ENCODE measurements at places on chromosomes 2 and 18.

GRCh38 chr2:120699292-120699691 is 36.4 kb upstream of the GLI2 start:
- no peak for DNase-seq

DNA sequence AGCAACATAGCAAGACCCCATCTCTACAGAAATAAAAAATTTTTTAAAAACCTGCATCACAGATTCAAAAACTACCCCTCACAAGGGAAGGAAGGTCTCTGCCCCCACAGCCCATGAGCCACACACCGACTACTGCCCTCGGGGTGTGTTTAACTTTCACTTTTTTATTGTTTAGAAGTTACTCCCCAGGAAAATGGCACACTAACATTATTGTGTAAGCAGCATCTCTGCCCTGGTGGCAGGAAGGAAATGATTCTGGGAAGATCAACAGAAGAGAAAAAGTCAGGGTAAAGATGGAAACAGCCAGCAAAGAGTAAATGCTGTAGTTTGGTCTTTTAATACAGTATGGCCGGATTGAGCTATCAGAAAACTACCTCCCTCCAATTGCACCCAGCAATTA is 21.9 kb downstream of the TRABD2A start:
- no peak for DNase-seq

- DNase-seq: no peak
These were observed 383.3 kb downstream of the RBM43 start for GRCh38 chr2:150878356-150878755.

GRCh38 chr2:71566372-71566771 is 113.0 kb downstream of the DYSF start:
- no peak for DNase-seq

DNA sequence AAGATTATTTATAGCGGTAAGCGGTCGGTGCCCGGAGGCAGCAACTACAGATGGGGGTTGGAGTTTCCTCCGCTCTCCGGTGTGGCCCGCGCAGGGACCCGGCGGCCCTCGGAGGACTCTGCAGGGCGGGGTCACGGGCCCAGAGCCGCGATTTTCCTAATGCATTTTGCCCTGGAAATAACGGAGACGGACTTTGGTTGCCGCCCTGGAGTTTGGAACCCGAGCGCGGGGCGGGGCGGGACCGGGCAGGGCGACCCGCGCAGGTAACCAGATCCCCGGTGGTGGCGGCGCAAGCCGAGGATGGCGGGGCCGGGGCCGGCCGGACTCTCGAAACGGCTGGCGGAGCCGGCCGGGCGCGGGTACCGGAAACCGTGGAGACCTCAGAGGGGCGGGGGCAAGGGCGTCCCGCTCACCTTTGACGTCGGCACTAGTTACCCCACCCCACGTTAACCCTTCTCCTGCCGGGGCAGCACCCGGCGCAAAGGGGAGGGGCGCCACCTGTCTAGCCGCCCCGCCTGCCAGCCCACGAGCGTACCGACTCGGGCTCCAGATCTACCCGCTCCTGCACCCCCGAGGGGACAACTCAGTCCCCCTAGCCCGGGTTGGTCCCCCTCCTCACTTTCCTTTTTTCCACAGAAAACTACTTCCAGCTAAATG is 2.9 kb downstream of the CYP26B1 start:
- no peak for DNase-seq

DNA sequence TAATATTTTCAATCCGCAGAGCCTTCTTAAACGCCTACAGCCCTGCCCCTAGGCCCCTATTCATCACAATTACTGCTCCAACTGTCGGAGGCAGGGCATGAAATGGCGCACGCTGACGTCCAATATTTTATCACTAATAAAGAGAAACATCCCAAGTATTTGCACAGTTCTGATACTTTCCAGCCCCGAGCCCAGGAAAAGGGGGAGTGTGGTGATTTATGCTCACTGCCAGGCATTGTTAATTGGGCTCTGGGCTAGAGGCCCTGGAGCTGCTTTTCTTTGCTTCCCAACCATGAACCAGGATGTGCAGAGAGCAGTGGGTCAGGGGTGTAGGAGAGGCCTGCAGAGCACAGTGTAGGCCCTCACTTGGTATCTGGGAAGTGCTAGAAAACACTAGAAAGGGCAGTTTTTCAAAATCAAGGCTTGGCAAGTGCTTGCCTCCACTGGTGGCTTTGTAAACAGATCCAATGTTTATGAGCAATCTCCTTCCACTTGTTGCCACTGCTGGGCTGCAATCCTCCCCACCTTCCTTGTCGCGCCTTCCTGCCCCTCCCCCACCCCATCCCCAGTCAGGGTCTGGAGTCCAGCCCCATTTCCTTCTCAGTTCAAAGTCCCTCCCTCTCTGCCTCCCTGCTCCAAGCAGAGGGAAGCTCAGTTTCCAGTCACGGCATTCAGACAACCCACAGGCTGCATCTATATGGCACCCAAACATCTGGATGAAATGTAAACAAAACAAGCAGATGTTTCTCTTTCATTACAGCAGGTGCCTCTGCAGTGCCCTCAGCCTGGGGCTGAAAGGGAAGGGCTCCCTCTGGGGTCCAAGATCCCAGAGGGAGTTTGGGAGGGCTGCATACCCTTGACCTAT is 83.9 kb upstream of the PKDCC start:
- no peak for DNase-seq

GRCh38 chr2:17672583-17673317 is 80.9 kb downstream of the SMC6 start:
- DNase-seq: no peak

DNA sequence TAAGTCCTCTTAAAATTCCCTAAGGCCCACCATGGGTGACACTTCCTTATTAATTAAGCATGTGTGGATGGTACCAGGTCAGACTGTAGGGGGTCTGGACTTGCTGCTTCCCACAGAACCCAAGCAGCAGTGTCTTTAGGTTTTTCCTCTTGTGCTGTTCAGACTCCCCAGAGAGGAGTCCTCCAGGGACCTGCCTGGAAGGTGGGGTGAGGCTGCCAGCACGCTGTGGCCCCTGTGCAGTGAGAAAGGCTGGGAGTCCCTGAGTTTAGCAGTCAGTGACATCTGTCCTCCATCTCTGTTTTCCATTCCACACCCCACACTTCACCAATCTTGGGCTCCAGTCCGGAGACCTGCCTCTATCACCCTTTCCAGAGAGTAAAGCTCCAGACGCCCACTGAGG is 18.0 kb upstream of the ST3GAL5 start:
- no peak for DNase-seq

- DNase-seq: no peak
These were observed 49.2 kb downstream of the SLC4A3 start for GRCh38 chr2:219676586-219676985.

DNA sequence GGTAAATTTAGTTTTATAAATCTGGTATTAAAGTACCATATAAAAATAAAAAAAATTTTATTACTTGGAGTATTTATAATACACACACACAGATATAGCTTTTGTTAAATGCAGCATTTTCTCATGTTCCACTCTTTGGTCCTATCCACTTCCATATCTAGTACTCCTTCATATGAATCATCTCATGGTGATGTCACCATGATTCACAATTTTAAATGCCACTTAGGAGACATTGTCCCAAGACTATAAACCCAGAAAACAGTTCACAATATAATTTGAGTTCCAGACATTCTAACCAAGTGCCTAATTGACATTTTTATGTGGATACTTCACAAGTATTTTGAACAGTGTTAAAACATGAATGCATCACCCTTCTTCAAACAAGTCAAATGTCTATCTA is 1398.3 kb downstream of the DSC3 start:
- no peak for DNase-seq

- DNase-seq: no peak
These were observed 9.3 kb downstream of the ALPG start for GRCh38 chr2:232415736-232416520.

GRCh38 chr2:122100346-122100745 is 344.9 kb downstream of the TSN start:
- DNase-seq: no peak

GRCh38 chr2:56297671-56298070 is 113.9 kb downstream of the CCDC85A start:
- no peak for DNase-seq

DNA sequence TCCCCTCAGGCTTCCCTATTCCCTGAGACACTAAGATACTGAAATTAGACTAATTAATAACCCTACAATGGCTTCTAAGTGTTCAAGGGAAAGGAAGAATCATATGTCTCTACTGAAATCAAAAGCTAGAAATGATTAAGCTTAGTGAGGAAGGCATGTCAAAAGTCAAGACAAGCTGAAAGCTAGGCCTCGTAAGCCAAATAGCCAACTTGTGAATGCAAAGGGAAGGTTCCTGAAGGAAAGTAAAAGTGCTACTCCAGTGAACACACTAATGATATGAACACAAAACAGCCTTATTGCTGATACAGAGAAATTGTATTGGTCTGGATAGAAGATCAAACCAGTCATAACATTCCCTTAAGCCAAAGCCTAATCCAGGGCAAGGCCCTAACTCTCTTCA is 10.0 kb downstream of the ZC3H8 start:
- no peak for DNase-seq
